ENCODE measurements at places on chromosomes 16 and 17.
A peak's percentile ranks its signal among the peaks of the same experiment; 100 is the strongest.

GRCh38 chr17:77696721-77697460, 261.6 kb upstream of the TNRC6C start:
- no peak for DNase-seq

GRCh38 chr16:87324411-87325275, 7.5 kb upstream of the C16orf95 start:
- DNase-seq = no peak

GRCh38 chr17:17780922-17781590, 55.7 kb downstream of the SREBF1 start:
- DNase-seq = no peak

GRCh38 chr17:53749178-53749577, 73.5 kb upstream of the KIF2B start:
- DNase-seq = no peak

DNA sequence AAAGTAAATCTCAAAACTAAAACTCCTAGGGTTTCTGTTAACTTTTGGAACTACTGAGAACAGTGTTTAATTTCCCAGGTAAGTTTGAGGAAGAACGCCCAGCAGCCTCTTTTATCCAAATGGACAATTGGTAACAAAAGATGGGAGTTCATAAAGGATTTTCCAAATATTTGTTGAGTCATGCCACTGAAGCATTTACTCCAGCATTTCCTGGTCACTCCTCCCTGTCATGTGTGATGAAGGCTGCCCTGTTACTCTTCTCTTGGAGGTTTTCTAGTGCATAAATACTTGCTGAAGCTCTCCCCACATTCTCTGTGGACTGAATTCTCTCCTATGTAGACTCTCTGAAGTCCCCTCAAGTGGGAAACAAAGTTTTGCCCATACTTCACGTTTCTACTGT, 16.5 kb downstream of the ZNF75A start:
- DNase-seq = no peak

- peak; percentile 59 for DNase-seq
Observed at GRCh38 chr17:3695723-3696411, at the start of gene P2RX5. P2RX5 (minus strand) TSS chr17:3696155; CDS start chr17:3696005, 150 bp downstream.

DNA sequence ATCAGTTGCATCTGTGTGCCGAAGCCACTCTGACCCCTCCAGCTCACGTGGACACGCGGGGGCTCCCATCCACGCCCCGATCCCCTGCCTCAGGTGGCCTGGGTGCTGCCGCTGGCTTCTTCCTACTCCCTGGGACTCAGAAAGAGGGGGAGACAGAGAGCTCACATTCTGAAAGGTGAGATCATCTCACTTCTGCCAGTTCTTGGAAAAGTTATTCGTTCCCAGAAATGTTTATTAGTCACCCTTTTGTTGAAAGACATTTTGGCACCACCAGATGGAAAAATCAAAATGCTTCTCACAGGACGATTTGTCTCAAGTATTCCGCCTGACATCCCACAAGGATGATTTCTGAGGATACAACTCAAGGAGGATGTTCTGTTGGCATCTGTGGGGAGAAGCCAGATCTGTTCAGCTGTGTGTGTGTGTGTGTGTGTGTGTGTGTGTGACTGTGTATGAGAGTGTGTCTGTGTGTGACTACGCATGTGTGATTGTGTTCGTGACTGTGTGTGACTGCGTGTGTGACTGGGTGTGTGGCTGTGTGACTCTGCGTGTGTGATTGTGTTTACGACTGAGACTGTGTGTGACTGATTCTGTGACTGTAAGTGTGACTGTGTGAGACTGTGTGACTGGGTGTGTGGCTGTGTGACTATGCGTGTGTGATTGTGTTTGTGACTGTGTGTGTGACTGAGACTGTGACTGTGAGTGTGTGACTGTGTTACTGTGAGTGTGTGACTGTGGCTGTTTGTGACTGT, 207.3 kb downstream of the NTN1 start:
- no peak for DNase-seq

GRCh38 chr16:1932050-1933028, 10.7 kb downstream of the MSRB1 start:
- DNase-seq = no peak

GRCh38 chr17:20153231-20153630, 144.1 kb downstream of the SPECC1 start:
- DNase-seq = no peak

GRCh38 chr16:70725912-70726828, 40.3 kb upstream of the MTSS2 start:
- no peak for DNase-seq

GRCh38 chr17:51120357-51120738, 320 bp downstream of the SPAG9 start:
- no peak for DNase-seq

DNA sequence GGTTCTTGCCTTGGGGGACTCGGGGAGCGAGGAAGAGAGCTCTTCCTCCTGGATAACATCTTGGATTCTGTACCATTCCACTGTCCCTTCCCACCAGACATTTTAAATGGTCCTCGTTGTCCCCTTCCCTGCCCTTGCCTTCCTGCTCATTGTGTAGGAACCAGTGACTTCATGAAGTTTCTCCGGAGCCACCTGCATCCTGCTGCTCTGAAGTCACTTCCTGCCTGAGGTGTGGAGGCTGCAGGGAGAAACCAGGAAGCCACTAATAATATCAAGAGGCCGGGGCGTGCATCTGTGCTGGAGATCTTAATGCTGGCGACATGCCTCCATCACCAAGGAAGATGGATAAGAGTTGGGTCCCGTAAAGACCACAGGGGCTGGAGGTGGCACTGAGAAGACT, 6.2 kb upstream of the SLC16A13 start:
- DNase-seq = no peak

GRCh38 chr17:34820922-34821321, 140.3 kb downstream of the CCT6B start:
- no peak for DNase-seq

DNA sequence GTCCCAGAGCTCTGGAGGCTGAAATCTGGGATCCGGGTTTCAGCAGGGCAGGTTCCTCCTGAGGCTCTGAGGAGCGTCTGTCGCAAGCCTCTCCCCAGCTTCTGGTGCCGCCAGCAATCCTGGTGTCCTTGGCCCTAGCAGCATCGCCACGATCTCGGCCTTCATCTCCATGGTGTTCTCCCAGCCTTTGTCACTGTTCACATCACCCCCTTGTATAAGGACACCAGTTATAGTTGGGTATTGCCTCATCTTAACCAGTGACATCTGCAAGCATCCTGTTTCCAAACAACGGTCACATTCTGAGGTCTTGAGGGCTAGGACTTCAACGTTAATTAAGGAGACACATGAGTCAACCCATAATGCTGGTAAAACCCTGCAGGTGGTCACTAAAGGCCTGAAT, 2.8 kb upstream of the PPP1R27 start:
- DNase-seq = no peak

- no peak for DNase-seq
Observed at GRCh38 chr16:78566397-78567073, 467.1 kb downstream of the WWOX start.

DNA sequence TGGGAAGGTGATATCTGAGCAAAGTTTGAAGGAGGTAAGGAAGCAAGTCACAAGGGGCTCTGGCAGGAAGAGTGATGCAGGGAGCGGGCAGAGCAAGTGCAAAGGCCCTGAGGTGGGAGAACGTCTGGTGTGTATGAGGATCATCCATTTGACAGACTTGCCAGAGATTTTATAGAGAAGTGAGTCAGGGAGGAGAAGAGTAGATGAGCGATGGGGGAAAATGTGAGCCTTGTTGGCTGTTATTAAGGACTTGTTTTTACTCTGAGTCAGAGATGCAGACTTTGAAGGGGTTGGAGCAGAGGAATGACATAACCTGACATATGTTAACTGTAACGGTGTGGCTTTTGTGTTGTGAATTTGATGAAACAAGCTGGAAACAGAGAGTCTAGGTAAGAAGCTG, 3.5 kb upstream of the CLEC10A start:
- no peak for DNase-seq

DNA sequence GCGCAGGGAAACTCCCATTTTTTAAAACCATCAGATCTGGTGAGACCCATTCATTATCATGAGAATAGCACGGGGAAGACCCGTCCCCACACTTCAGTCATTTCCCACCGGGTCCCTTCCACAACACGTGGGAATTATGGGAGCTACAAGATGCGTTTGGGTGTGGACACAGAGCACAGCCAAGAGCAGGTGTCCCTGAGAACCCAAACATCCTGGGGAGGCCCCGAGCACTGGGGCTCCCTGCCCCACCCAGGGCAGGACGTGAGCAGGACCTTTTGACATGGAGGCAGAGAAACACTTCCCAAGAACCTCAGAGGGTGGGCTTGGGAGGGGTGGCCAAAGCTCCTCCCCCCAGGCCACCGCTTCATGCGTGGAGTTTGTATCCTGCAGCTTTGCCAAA, 89.9 kb upstream of the DNAH17 start:
- DNase-seq = no peak

GRCh38 chr17:59416184-59416583, 84.7 kb downstream of the YPEL2 start:
- no peak for DNase-seq

Measured in GM12864 (cell line).